ENCODE measurements at places on chromosomes 5 and 9.

GRCh38 chr9:34384368-34385165 is 7.9 kb upstream of the MYORG start:
- no peak for DNase-seq

DNA sequence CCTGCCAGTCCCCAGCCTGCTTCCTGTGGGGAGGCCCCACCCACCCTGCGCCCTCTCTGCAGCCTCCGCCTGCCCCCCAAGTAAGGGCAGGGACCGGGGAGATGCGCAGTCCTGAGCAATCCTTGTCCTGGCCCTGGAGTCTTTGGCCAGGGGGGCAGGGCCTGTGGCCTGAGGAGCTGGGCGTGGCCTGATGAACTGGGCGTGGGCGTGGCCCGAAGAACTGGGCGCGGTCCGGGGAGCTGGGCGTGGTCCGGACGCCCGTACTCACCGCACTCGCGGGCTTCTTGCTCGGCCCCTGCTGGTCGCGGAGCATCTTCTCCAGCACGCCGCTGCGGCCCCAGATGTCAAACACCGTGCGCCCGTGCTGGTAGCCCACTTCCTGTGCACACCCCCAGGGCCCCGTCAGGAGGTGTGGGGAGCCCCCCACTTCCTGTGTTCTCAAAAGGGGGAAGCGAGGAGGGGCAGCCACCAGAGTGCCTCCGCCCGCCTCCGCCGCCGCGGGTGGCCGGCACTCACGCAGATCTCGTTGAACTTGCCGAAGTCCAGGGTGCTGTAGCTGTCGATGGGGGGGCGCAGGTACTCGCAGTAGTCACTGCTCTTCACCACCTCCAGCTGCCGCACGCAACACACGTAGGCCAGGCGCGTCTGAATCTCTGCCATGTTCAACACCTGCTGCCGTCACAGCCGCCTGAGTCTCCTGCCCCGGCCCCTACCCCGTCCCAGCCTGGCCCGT is 2.7 kb upstream of the NSMF start:
- no peak for DNase-seq

GRCh38 chr5:59393585-59394420 is 499.7 kb downstream of the PDE4D start:
- DNase-seq = no peak

GRCh38 chr9:135989722-135990467 is 28.7 kb upstream of the UBAC1 start:
- DNase-seq = no peak

DNA sequence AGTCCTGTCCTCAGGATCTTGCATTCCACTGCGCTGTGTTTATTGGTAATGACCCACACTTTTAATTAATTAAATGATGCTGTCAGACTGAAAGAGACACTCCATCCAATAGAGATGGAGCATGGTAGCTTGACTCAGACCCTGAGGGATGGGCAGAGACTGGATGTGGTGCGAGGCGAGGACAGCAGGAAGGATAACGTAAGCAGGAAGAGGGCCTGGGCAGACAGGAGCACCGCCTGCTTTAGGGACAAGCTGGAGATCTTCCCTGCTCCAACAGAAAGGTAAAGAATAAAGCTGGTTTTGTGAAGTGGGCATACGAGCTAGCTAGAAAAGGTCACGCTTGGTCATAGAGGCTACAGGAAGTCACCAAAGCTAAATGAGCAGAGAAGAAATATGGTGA is 3.6 kb upstream of the DOCK8 start:
- no peak for DNase-seq

DNA sequence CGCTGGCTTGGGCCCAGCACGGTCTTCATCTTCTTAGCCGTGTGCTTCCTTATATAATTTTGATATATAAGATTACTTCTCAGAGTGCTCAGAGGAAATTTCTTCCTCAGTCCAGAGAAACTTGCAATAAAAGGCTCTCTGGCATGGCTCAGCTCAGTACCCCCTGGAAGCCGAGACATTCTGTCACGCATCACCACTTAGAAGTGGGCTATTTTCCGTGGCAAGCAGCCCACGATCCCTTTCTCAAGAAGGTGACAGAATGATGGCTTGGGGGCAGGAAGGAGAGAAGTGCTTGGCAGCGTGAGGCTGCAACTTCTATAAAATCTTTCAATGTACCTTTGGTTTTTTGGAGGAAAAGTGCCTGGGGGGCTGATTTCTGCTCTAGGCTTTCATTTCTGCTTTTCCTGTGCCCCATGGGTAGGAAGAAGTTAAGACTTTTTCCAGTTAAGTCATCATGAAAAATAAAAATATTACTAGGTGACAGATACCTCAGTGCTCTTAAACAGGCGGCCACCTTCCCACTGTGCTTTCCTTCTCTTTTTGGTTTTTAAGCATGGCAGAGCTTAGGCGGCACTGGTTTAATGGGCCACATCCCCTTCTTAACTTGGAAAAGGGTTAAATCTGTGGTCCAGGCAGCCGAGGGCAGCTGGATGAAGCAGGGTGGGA is 104.6 kb downstream of the MVB12B start:
- no peak for DNase-seq

DNA sequence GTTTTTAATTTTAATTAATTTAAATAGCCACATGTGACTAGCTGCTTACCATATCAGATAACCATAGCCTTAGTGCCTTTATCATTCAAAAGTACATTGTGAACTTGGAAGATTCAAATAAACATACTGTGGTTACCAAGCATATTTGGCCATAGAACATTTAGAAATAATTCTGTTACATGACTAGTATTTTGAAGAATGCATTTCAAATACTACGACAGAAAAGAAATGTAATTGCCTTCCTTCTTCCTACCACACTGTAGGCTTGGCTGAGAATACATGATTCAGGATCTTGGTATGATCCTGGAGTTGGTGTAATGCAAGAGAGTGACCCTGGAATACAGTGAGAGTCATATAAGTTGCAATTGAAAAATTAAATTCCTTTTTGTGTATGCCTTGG is 109.7 kb upstream of the PCA3 start:
- no peak for DNase-seq

DNA sequence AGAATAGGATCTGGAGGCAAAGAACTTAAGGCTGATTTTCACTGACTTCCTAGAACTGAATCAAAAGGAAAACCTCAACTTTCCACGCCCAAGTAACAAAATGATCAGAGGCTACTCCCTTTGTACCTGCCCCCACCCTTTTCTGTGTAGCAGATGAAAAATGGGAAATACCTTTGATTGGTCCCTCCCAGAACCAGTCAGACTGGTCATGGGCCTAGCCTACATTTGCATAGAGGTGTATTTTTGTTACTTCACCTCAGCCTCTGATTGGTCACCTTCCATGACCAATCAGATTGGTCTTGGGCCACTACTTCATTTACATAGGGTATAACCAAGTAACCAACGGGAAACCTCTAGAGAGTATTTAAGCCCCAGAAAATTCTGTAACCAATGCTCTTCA is 1553.5 kb upstream of the C9orf72 start:
- DNase-seq = no peak

- DNase-seq = no peak
Observed at GRCh38 chr5:146762830-146763229, 115.7 kb downstream of the PPP2R2B start.

DNA sequence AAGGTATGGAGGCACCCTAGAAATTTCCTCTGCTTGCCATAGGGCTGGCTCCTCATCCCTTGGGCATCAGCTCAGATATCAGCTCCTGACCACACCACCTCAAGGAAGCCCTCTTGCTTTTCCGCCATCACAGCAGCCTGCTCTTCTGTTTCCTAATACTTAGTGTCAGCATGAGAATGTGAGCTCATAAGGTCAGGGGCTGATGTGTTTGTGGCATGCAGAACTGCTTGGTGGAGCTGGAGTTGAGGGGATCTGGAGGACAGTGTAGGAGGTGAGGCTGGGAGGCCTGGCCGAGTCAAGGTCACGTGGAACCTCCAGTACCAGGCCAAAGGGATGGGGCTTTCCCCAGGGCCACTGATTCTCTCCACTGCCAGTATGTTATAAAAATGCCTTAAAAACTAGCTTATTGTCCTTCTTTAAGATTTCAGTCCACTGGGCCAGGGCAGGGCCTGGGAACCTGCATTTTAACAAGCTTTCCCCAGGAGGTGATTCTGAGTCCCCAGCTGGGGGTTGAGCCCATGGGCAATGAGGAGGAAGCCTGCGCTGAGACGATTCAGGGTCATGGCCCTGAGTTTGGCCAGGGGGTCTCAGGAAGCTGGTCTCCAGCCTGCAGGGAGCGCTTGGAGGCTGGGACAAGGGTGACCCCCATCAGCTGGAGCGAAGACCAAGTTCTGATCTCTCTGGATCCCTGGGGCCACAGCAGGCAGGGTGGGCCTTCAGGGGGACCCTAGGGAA is 28.6 kb downstream of the DAB2IP start:
- no peak for DNase-seq

Data from NCI-H446 treated with DMSO at 0.1 percent for 48 hours (cell line).